ENCODE measurements at places on chromosomes 6 and 20.
A peak's percentile ranks its signal among the peaks of the same experiment; 100 is the strongest.

GRCh38 chr20:3471397-3472021, 691 bp downstream of the ATRN start:
- peak; percentile 3 for DNase-seq

GRCh38 chr6:143339223-143339622, 111.3 kb downstream of the ADAT2 start:
- DNase-seq: no peak

DNA sequence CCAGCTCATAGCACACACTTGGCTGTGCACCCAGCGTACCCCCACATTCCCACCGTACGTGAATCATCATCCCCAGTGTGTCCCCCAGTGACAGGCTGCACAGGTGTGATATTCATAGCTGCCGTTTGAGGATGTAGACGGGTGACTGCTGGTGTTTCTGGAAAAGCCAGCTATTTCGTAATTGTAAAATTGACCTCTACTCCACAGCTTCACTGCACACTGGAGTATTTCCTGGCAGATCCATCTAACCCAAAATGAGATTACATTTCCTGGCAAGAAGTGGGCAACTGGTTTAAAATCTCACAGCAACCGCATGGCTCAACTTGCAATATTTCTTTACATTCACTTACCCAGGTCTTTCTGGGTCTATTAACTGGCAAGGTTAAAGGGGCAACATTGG, 30.3 kb downstream of the CD83 start:
- no peak for DNase-seq

GRCh38 chr6:139973669-139974344, 599.4 kb upstream of the CITED2 start:
- DNase-seq: no peak

- DNase-seq: no peak
Observed at GRCh38 chr20:63065911-63066310, 59.1 kb upstream of the BHLHE23 start.

DNA sequence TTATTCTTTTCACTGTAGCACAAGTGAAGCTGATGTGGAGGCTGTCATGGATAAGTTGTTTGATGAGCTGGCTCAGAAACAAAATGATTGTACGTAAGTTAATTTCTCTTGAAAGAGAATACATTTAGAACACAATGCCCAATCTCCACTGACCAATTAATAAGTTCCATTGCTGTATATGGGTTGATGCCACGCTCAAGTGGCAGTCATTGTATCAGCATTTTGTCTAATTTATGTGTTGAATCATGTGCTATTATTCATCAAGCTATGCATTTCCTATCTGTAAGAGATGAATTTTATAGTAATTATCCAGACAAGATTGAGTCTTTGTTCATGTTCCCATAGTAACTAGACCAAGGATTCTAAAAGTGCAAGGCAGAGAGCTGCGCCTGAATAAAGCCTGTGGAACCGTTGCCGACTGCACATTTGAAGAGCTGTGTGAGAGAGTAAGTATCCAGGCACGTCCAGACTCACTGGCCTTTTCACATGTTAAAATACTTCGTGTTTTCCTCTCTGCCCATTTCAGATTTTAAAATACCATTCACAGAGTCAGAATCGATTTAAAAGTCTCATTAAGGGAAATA, 83.8 kb upstream of the FOXO3 start:
- DNase-seq: no peak

DNA sequence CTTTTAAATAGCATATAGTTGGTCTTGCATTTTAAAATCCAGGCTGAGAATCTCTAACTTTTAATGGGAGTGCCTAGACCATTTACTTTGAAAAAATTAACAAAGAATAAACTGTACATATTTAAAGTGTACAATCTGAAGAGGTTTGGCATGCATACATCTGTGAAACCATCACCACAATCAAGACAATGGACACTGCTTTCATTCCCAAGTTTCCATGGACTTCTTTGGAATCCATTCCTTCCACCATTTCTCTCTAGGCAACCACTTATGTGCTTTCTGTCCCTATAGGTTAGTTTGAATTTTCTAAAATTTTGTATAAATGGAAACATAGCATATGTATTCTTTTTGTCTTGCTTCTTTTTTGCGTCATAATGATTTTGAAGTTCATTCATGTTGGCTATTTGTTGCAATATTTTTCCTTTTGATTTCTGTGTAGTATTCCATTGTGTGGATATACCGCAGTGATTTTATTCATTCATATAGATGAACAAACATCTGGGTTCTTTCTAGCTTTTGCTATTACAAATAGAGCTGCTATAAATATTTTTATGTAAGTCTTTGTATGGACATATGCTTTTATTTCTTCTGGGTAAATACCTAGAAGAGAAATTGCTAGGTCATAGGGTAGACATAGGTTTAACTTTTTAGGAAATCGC, 50.9 kb downstream of the NEDD9 start:
- no peak for DNase-seq

DNA sequence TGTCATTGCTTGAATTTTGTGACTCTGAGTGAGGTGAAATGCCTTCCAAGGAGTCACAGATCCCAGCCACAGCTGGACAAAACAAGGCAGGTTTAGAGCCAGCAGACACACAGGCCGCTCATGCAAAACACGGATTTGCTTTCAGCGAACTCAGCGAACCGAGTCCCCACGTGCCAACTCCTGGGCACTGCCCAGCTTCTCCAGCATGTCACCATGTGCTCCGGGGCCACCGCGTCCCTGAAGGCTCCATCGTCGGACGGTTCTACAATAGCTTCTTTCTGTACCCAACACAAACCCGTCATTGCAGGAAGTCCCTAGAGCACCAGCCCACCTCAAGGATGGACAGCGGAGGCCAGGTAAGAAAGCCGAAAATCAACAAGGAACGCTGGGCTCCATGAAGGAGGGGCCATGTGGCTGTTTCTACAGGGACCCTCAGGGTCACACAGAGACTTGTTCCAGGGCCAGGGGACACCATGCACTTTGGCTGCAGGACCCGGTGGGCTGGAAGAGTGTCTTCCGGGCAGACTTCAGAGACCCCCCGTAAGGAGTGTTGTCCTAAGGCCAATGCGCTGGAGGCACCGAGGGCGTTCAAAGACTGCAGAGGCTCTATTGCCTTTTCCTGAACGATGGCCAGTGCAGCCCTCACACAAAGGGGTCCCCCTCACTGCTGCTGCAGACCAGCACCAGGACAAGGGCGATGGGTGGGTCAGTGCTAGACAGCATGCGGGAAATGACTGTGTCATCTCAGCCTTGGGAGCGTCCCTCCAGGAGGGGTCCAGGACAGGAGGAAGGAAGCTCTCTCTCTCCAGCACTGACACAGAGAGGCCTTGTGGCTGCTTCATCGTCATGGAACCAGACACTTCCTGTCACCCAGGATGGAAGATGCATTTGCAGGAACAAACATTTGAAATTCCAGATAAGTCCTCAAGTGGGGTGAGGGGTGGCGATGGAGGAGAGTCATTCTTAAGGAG, 19.8 kb downstream of the DACT2 start:
- DNase-seq: no peak

Data from CD4-positive, alpha-beta T cell treated with Interleukin-17A for 4 hours (primary cell).